ENCODE measurements at places on chromosomes 2 and 18.

DNA sequence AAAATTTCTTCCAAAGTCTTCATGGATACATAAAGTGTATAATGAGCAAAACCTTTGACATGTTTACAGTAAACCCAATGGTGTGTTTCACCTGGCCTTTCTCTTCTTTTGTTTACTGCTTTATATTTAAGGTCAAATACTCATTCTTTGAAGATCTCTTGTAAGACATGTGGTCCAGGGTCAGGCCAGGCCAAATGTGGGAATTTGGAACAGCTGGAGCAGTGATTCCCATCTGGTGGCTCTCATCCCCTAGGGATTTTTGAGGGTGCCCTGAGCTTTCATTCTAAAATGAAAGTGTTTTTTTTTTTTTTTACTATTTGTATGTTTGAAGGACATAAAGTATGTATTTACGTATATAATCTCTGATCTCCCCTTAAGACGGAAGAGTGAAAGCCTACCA, 13.8 kb upstream of the MGAT5 start:
- no peak for DNase-seq

DNA sequence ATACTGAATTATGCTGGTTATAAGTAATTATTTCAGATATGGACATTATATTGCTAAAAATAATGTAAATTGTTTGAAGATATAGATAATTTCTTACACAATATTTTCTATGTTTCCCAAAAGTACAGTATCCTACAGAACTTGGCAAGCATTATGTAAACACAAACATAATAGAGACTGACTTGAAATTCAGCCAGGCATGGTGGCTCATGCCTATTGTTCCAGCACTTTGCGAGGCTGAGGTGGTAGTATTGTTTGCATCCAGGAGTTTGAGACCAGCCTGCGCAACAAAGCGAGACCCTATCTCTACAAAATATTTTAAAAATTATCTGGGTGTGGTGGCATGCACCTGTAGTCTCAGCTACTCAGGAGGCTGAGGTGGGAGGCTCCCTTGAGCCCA, 1300.5 kb upstream of the DDX18 start:
- DNase-seq, result no peak

GRCh38 chr2:154306266-154306970, 392.1 kb upstream of the KCNJ3 start:
- no peak for DNase-seq

DNA sequence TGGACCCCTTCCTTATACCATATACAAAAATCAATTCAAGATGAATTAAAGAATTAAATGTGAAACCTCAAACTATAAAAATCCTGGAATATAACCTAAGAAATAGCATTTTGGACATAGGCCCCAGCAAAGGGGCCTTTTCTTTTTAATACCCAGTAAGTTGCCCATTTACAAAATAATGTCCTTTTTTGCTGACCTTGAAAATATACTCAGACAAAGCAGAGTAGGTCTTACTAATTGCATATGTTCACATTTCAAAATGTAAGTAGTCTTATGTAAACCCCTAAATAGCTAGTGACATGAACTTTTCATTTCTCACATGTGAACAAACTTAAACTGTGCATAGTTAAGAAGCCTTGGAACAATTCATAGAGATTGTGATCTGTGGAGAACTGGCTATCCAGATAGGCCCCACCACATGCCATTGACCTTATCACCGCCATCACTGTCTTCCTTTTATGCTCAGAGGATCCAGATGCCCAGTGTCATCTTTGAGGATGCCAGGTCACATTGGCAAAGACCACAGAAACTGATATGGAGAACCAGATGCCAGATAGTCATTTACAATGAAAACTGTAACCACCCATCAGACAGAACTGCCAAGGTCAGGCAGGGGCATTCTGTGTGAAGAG, 282.4 kb upstream of the RAB12 start:
- no peak for DNase-seq

GRCh38 chr2:222024932-222025880, 273.6 kb downstream of the PAX3 start:
- DNase-seq, result no peak

GRCh38 chr2:128427413-128427755, 108.7 kb upstream of the HS6ST1 start:
- no peak for DNase-seq

- DNase-seq, result no peak
Observed at GRCh38 chr2:134307334-134307733, 53.5 kb downstream of the MGAT5 start.

GRCh38 chr2:217643789-217644301, 358.9 kb downstream of the TNS1 start:
- no peak for DNase-seq

DNA sequence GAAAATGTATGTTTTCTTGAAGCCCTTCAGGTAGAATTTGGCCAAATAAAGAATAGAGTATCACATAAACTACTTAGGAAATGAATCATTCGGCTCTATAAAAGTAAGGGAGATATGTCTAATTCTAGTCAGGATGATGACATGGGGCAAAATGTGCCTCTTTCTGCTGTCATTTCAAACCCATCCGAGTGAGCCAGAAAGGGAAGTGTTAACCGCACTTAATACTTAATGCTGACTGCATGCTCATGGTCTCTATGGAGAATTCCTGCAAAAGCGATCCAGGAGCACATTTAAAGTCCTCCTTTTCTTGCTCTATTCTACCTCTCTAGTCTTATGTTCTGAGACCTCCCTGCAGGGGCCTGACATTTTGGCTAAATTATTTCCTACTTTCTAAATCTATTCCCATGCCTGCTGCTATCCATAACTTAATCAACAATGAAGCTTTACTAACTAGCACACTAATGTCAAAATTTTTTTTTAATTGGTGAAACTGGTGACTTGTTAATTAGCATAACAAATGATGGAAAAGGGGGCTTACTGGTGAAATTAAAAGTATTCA, 127.4 kb downstream of the CDC42EP3 start:
- no peak for DNase-seq
